ENCODE measurements at places on chromosomes 16 and 17.
A peak's percentile ranks its signal among the peaks of the same experiment; 100 is the strongest.

DNA sequence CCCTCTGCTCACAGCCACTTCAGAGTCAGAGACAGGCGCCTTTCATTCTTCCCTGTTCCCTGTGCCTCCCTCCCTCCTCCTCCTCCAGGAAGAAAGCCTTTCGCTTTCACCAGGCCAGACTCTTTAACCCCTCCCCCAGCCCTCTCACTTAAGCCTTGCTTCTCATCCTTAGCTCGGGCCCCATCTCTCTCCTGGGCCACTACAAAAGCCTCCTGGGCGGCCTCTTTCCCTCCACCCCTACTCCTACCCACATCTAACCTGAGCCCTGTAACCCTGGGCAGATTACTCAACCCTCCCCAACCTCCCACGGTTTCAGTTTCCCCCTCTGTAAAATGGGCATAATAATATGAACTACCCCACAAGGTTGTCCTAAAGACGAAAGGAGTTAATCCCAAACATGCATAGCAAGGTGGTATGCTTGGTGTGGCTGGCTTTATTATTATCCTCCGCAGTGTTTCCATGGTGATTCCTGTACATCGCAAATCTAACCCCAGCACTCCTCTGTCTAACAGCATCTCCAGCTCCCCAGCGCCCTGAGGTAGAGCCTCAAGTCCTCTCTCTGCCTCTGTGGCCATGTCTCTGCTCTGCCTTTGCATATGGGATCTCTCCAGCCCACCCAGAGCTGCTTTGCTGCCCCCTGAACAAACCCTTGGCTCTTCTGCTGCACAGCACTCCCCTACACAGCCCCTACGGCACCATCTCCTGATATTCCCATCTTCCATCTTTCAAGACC is 17.7 kb downstream of the PIMREG start:
- DNase-seq, result no peak

- no peak for DNase-seq
These were observed 25.8 kb downstream of the KCNJ2 start for GRCh38 chr17:70195091-70195490.

GRCh38 chr17:31788956-31789355 is 70.1 kb downstream of the COPRS start:
- no peak for DNase-seq

DNA sequence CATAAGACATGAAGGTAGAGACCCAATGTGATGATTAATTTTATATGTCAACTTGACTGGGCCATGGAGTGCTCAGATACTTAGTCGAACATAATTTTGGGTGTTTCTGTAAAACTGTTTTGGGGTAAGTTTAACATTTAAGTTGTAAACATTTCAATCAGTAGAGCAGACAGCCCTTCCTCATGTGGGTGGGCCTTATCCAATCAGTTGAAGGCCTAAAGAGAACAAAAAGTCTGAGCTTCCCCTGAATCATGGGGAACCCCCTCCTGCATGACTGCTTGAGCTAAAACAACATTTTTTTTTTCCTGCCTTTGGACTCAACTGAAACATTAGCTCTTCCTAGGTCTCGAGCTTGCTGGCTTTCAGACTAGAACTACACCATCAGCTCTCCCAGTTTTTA is 327.3 kb upstream of the SOX9 start:
- DNase-seq, result no peak

DNA sequence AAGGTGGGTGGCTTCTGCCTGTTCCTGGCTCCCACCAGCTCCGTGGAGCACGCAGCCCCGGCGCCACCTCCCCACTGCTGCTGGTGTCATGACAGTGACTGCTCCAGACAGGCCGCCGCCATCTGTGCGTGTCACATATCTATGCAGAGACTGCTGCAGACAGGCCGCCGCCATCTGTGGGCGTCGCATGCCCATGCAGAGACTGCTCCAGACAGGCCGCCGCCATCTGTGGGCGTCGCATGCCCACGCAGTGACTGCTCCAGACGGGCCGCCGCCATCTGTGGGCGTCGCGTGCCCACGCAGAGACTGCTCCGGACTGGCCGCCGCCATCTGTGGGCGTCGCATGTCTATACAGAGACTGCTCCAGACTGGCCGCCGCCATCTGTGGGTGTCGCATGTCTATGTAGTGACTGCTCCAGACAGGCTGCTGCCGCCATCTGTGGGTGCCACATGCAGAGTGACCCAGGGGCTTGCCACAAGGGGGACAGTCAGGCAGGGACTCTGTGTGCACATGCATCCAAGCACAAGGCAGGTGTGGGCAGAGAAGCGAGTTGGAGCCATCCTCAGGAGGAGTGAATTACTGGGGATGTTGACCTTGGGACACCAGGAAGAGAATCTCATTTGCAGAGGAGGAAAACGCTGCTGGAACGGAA is 3.3 kb upstream of the FN3KRP start:
- no peak for DNase-seq

- no peak for DNase-seq
These were observed 10.3 kb downstream of the LYRM1 start for GRCh38 chr16:20910781-20911321.

DNA sequence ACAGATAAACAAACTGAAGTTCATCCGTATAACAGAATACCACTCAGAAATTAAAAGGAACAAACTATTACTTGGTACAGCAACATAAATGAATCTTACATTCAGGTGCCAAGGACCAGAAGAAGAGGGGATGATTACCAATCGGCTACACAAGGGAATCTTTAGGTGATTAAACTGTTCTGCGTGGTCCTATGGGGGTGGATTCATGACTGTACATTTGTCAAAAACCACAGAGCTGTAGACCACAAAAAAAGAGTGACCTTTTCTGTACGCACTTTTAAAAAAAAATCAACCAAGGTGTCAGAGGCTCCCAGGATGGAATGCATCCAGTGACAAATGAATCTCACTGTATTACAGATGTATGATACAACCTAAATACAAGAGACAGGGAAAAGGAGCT is 110.8 kb downstream of the CDYL2 start:
- no peak for DNase-seq

GRCh38 chr16:82017911-82018568 is 6.8 kb upstream of the SDR42E1 start:
- DNase-seq, result no peak

DNA sequence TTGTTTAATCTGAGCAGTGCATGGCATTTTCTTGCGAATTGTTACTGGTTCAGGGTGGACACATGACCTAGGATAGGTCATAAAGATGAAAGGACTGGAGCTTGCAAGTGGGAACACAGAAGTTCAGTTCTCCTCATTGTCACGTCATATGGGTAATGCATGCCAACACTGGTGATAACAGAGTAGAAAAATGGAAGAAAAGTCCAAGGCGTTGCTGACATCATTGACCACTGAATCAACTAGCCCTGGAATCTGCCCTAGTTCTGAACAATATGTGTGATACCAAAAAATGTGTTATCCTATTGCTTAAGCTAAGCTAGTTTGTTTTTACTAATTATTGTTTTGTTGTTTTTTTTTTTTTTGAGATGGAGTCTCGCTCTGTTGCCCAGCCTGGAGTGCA is 234.2 kb upstream of the MAF start:
- no peak for DNase-seq

- no peak for DNase-seq
These were observed 23.1 kb downstream of the KDM8 start for GRCh38 chr16:27226476-27226875.

DNA sequence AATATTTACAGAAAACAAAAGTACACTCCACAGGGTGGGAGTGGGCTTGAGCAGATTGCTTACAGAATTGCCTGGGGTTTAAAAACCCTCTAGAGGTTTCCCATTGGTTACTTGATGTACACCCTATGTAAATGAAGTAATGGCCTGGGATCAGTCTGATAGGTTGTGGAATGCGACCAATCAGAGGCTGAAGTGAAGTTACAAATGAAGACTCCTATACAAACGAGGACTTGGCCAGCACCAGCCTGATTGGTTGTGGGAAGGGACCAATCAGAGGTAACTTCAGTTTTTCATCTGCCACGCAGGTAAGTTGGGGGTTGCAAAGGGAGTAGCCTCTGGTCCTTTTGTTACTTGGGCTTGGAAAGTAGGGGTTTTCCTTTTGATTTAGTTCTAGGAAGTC is 8.8 kb downstream of the EEF2K start:
- no peak for DNase-seq

DNA sequence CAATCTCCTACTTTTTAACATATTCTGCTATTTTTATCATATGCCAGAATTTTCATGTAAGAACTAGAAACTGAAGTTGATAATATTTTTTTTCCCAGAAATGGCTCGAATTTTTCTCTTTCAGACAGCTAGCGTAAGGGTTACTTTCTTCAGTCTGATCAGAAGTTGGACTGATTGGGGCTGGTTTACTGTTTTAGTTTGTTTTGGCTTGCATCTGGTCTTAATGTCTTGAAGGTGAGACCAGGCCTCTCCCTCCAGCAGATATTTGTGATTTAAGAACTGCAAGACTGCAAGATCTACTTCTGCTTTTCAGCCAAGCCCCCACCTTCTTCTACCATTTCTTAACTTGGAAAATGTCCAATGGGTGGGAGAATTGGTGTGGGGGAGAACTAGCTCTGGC is 266.4 kb downstream of the HAPSTR1 start:
- no peak for DNase-seq

- no peak for DNase-seq
These were observed 4.4 kb downstream of the TRAP1 start for GRCh38 chr16:3712861-3713372.

DNA sequence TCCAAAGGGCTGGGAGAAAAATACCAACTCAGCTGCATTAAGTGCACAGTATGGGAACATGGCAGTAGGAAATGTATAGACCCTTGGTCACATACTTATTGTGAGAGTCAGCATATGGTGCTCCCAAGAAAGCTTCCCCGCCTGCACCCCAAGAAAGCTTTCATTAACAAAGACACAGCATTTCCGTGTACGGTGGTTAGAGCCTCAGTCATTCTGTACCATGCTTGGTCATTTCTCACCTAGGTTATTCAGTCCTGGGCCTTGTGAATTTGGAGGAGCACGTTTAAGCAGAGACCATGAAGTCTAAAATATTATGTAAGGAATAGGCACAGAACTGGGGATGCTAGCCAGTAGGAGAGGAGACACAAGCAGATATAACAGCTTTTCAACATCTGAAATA is 56.1 kb downstream of the ESRP2 start:
- DNase-seq, result no peak

- DNase-seq, result peak; percentile 65
These were observed at the start of gene METRNL for GRCh38 chr17:83079352-83079747. METRNL (plus strand) TSS chr17:83079609; CDS start chr17:83079816, 207 bp downstream.

- DNase-seq, result no peak
These were observed 52.7 kb upstream of the ZNF629 start for GRCh38 chr16:30839523-30840227.

- no peak for DNase-seq
These were observed 543.7 kb upstream of the CDH11 start for GRCh38 chr16:65665586-65665985.

DNA sequence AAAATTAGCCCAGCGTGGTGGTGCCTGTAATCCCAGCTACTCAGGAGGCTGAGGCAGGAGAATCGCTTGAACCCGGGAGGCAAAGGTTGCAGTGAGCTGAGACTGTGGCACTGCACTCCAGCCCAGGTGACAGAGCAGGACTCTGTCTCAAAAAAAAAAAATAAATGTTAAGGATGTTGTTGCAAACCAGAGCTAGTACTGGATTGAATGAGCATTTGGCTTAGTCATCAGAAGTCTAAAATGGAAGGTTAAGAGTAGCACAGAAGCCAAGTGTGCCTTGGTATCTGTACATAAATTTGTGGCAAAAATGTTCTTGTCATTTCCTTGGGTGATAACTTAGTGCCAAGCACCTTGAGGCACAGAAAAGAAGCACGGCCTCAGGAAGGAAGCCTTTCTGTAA is 50.6 kb upstream of the MED9 start:
- DNase-seq, result no peak

- DNase-seq, result no peak
These were observed 50.3 kb upstream of the BRD7 start for GRCh38 chr16:50419116-50419515.

DNA sequence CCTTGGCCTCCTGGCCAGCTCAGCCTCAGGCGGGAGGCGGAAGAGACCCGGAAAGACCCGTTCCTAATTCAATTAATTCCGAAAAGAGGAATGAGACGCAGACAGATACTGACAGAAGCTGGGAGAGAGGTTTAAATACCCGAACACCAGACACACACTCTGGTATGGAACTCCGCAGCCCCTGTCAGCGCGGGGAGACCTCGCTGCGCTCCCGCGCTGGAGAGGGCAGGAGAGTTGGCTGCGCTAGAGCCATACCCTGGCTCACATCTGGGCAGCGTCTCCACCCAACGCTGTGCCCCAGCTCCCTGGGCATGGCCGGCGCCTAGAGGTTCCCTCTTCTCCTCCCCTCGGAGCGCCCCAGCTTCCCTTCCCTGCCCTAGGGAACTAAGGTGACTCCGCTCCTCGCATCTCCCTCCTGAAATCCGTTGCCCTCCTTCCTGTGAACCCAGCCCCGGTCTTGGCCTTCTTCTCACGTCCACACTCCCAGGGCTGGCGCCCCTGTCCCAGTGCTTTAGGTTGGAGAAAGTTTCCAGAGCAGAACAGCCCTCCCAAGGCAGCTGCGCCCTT is 8.0 kb downstream of the NEUROD2 start:
- DNase-seq, result no peak

DNA sequence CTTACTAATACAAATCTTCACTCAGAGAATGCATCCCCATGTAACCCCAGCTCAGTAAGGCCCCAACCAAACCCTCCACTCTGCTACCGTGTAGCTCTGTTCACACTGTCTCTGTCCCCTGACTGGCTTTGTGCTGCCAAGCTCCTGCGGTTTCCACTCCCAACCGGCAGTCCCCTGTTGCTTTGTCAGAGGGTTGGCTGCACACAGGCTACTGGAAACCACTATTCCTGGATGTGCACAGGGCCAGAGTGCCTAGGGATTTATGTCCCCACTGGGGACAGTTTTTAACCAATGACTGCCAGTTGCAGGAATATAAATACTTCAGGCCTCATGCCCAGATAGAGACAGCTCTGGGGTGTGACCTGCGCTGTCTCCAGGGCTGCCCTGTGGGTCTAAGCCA is 157.1 kb upstream of the C16orf82 start:
- no peak for DNase-seq

DNA sequence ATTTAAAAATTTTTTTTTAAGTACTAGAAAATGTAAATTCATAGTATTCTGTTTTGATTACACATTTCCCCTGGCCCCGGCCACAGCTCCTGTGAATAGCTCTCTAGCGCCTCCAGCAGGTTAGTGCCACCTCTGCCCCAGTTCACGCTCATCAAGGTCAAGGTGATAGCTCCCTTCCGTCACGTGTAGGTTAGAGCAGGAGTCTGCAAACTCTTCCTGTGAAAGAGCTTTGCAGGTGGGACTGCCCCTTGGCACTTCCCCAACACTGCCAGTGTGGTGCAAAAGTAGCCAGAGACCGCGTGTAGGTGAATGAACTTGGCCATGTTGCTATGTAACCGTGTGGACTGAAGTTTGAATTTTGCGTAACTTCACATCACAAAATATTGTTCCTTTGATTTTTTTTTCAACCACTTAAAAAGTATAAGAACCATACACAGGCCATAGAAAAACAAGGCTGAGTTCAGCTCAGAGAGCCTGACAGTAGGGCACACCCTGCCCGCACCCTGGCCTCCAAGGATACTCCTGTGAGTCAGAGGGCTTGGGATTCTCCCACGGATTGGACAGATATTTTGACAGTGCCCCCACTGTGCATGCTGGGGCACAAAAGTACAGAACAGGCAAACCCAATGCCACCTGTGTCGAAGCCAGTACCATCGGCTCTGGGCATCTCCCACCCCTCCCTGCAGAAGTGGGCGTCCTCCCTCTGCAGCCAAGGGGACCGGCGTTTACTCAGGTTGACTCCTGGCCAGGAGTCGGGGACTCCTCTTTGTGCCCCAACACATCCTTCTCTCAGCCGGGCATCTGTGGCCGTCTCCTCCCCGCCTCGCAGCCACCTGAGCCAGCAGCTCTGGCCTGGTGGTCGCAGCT is 92.0 kb upstream of the CHMP6 start:
- DNase-seq, result peak; percentile 79

GRCh38 chr17:48728232-48729231 is at the start of gene HOXB13:
HOXB13 (minus strand) TSS chr17:48728750; CDS start chr17:48728593, 157 bp downstream.
- peak; percentile 45 for DNase-seq
